ENCODE measurements at places on chromosomes 12 and 14.

- DNase-seq, result no peak
These were observed 2.0 kb downstream of the MYH7 start for GRCh38 chr14:23433457-23433856.

GRCh38 chr12:44235674-44236073 lies 399.8 kb downstream of the TMEM117 start:
- DNase-seq, result no peak

GRCh38 chr12:57726151-57726883 lies 12.2 kb downstream of the AGAP2 start:
- DNase-seq, result peak; percentile 30

- no peak for DNase-seq
These were observed 17.7 kb upstream of the CCDC91 start for GRCh38 chr12:28172434-28173030.

DNA sequence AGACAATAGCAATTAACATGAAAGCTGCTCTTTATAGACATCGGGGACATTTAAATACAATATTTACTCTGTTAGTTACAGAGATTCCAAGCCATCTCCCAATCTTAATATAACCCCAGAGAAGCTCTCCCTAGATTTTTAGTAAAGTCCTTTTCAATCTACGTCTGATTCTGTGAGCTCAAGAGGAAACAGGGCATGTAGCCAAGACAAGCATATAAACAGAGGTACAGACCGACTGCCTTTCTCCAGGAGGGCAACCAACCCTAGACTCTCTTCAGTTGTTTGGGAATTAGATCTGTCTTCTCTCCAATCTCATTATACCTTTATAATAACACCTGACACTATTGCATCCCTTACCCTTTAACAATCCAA lies 57.4 kb downstream of the TMTC1 start:
- no peak for DNase-seq

- DNase-seq, result no peak
These were observed 17.4 kb downstream of the BEGAIN start for GRCh38 chr14:100569734-100570286.

DNA sequence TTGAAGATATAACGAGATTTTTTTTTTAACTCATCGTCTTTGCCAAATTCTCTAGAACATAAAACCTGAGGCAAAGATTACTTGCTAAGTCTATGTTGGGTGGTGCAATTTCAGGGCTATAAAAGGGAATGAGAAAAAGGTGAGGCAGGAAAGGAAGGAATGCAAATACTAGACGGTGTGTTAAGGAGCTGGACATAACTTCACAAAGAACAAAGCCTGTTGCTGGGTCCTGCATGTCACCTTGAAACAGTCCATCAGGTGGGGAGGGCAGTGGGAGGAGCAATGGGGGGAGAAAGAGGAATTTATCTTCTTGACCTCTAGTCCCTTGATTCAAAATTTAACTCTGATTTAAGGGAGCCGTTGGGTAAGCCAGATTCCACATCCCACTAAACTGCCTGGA lies 16.1 kb upstream of the DUSP6 start:
- DNase-seq, result no peak

DNA sequence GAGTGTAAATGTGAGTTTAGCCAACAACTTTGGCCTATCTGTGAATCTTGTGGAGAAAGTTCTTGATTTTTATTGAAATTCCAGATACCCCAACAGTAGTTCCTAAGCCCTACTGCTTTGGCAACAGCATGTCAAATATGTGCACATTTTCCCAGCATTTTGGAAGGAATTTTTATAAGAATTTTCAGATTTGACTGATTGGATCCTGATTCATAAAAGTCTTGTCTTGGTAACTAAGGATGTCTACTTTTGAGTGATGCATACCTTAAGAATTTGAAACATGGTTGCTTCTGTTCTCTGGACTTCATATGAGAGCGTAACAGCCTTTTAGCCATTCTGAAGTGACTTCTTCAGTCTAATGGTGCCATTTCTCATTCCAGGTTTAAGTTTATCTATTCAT lies 106.7 kb downstream of the ANO4 start:
- DNase-seq, result no peak

GRCh38 chr14:102644523-102644922 lies 52.1 kb downstream of the RCOR1 start:
- no peak for DNase-seq

GRCh38 chr12:17197971-17198370 lies 592.0 kb upstream of the LMO3 start:
- no peak for DNase-seq

DNA sequence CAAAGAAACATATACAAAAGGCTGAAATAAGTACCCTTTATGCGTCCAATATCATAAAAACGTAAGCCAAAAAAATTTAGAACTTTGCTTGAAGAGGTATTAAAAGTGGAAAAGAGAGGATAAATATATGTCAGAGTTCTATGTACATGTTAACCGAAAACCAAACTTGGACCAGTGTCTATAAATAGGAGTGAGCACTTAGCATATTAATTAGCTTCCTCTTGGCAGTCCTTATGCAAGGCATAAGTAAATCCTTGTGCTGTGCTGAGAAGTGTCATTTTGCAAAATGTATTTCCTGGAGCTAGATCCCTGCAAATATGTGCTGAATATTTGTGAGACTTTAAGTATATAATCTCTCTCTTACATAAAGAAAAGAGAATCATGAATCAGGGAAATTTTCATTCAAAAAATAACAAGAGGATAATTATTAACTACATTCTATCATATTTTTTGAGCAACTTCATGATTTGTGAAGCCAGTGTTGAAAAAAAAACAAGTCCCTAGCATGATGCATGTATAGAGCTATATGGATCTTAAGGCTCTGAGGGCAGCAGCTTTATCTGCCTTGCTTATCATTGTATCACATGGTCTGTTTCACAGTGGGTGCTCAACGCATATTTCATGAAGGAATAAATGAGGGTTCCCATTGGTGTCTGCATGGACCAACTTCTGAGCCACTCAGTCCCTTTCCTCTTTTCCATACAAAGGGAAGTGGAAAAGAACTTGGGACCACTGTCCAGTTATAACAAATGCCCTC lies 326.1 kb downstream of the PDZRN4 start:
- DNase-seq, result no peak

GRCh38 chr14:21090940-21091663 lies 7.4 kb downstream of the ZNF219 start:
- DNase-seq, result no peak

Measured in suppressor macrophage treated with lipopolysaccharide for 4 hours (primary cell).